IMR-90 (cell line): ENCODE measurements at places on chromosomes 2 and 18. TPM values are rescaled to one million over a fixed set of nuclear protein-coding genes. Genes with fewer than 3 reads are reported as not detected.

GRCh38 chr2:20953146-20953824, 90.6 kb downstream of the APOB start:
- no peak for DNase-seq

DNA sequence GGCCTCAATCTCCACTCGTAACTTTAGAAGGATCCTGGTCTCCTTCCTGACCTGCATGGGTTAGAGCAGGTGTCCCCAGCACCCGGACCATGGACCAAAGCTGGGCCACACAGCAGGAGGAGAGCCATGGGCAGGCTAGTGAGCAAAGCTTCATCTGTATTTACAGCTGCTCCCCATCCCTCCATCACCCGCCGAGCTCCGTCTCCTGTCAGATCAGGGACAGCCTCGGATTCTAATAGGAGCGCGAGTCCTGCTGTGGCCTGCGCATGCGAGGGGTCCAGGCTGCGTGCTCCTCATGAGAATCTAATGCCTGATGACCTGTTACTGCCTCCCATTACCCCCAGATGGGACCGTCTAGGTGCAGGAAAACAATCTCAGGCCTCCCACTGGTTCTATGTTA, 297.7 kb upstream of the SALL3 start:
- no peak for DNase-seq

DNA sequence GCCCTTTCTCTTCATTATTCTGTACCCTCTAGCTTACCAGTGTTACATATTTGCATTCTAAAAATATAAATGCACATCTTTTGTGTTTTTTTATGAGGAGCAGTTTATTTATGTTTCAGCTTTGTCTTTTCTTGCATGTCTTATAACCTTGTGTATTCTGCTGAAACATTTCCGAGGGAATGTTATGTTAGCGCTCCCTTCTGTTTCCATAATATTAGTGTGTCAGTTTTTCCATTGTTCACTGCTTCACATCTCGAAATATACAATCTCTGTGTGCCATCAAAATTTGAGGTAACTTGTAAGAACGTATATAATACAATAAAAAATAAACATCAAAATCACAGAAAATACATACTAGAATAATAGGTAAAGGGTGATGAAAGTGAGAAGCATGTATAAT, 153.3 kb downstream of the PKP4 start:
- no peak for DNase-seq

The SPP2 gene
- not detected in 2 replicates for total RNA-seq

- no peak for DNase-seq
Observed at GRCh38 chr18:41666231-41666630, 288.8 kb upstream of the PIK3C3 start.

DNA sequence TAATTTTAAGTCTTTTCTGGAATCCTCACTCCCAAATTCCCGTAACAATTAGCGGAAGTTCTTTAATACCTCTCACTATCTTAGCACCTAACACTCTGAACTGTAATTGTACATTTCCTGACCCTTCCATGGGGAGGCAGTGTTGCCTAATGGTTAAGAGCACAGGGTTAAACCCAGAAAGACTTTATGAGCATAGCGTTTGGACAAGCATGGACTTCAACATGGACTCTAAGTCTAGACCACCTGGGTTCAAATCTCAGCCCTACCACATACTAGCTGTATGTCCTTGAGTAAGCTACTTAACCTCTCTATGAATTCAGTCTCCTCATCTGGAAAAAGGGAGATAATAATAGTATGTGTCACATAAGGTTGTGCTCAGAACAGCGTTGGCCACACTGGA, 13.0 kb downstream of the ANTXR1 start:
- DNase-seq: peak; percentile 46

GRCh38 chr2:118880501-118880900, 33.1 kb upstream of the EN1 start:
- DNase-seq: no peak

- DNase-seq: peak; percentile 92
Observed at GRCh38 chr2:237572021-237572741, 5.8 kb downstream of the PRLH start.

The NEU4 gene
- not detected in 2 replicates for total RNA-seq

- no peak for DNase-seq
Observed at GRCh38 chr2:129756276-129756675, 223.2 kb upstream of the RAB6C start.

DNA sequence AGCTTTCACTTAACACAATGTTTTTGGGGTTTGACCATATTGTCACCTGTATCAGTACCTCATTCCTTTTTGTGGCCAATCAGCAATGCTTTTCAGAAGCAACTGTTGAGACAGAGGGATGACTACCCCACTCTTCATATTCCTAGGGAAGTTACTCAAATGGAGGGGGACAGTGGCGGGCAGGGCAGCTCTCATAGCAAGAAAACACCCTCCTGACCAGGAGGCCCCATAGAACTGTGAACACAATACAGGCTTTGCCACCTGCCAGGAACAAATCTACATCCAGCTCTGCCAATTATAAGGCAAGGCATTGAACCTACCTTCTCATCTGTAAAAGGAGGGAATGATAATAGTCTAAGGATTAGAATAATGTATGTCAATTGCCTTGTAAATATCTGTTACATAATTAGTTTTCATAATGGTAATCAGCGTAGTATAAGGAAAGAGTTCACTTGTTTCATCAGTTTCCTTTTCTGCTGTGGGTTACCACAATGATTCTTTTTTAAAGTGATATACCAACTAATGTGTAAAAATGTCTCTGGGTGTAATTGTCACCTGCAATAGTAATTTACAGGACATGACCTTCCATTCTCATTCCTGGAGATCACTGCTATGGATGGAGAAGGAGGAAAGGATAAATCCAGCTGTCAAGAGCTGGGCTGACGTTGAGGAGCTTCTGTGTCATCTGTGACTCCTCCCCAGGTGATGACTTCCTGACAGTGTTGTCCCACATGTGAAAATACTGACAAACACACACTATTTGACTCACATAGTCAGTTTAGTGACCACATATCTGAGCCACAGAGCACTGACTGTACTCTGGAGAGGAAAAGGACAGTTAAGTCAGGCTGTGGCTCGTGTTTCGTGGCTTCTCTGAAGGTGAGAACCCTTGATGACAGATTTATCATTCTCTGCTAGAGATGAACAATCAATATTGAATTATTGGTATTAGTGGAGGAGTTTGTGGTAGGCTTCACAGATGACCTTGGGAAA, 13.5 kb downstream of the ALPK2 start:
- DNase-seq: peak; percentile 30

The RAMP1 gene
- 15.8 and 19.2 TPM in 2 replicates for total RNA-seq

GRCh38 chr18:65936678-65937077, 185.9 kb downstream of the CDH7 start:
- DNase-seq: no peak
